SK-N-MC (cell line): ENCODE measurements at places on chromosomes 6 and 20.

DNA sequence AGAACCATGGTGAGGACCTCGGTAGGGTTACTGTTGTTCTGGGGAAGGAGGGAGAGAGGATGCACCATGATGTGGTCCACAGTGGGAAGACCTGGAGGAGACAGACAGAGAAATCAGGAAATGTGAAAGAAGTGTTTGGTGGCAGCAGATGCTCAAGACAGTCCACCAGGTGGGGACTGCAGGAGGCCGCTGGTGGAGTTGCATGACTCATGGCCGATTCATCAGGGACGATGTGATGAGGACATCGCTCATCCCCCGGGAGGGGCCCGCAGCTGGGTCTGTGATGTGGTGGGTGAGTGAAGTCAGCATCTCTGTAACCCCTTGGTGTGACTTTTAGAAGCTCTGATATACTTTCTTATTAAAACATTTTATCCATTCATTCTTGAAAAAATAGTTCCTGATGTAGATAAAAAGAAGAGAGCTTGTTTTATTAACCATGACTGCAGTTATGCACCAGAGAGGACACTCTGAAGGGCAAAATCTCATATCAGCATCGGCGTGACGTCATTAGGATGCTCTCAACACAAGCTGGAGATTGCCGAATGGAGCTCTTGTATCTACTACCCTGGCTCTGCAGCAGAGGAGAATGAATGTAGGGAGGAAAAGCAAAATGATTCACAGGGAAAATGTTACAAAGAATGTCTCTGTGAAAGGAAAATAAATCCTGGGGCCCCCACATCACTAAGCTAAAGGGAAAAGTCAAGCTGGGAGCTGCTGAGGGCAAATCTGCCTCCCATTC, 71.2 kb downstream of the RAMACL start:
- DNase-seq = no peak

GRCh38 chr20:59836767-59837166, 96.7 kb downstream of the SYCP2 start:
- no peak for DNase-seq

DNA sequence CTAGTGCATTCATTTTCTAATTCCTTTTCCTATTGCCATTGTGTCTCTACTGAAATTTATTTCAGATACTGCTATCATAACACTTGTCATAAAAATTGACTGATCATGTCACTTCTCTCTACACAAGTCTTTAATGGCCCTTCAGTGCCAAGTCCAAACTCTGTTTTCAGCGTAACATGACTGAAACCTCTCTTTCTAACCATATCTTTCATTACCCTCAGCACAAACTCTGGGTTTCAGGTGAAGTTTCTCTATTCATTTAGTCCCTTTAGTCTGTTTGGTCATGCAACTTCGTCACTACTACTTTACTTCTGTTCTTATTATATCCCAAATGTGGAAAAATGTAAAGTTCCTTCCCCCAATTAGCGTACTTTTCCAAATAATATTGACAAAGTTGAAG, 234.9 kb downstream of the OGFRL1 start:
- no peak for DNase-seq

GRCh38 chr20:37344506-37345338, 1.2 kb upstream of the SRC start:
- no peak for DNase-seq

DNA sequence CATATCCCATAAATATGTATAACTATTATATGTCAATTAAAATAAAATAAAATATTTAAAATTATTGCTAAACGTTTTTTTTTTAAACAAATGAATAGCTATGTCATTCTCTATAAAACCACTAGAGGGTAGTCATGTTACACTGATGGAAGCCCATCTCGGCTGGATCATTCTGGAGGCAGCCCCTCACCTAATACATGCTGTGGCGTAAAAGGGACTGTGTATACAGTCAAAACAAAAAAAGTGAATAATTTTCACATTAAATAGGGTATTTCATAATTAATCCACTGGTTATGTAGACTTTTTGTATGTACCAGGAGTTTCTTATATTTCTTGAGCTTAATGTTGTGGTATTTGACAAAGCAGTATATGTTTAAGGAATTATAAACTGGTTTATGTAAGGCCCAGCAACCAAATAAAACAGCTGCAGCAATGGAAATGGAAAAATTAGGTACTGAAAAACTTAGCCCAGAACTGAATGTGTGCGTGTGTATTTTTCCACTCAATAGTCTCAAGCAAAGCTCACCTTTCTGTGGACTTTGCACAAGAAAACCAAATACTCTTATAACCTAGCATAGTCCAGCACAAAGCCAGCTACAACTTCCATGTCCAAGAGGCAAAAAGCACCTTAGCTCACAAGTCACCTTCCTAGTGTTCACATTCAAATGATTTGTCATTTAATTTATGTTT, 81.7 kb downstream of the COL9A1 start:
- DNase-seq = no peak

DNA sequence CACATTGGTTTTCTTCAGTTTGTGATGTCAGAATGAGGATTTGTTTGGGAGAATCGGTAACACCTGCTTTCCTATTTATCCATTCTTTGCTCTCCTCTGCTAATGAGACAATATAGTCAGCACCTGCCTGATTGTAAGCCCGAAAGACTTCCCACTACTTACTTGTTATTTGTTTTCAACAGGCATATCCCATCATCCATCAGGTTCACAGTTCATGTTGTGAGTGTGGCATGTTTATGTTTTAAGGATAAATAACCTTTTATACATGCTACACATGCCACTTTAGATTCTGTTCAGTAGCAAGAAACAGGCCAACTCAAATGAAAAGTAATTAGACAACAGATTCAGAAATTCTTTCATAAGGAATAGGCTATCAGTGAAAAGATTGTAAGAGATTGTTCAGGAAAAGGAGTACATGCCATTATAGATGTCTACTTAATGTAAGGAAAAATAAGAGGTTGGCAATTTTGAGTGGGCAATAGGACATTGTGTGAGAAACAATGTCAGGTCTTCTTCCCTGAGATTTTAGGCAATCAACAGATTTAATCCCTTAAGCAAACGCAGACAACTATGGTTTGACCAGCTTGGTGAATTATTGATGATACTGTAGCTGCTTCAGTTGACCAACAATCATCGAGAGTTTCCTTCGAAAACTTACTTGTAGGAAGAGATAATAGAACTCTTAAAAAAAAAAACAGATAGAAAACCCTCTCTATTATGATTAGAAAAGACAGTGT, 7.9 kb upstream of the GPRC6A start:
- DNase-seq = no peak

DNA sequence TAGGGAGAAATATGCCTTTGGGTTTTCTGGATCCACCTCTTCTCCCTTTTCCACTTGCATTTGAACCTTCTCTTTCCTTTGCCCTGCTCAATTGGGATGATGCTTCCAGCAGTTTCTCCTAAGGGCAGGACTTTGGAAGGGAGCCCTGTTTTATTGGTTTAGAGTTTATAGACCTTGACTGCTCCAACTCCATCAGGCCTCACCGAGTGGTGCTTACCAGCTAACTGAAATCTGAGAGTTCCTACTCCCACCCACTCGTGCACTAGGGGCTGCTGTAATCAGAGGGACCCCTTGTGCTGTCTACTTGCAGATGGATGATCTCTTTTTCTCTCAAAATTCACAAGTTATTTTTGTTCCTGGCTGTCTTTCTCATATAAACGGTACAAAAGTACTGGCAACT, 121.3 kb upstream of the SLC22A16 start:
- no peak for DNase-seq
